GDM1 (cell line): ENCODE measurements at places on chromosomes 13 and 19.

GRCh38 chr19:34666958-34667265 lies 10.0 kb downstream of the SCGB2B2 start:
- no peak for DNase-seq

DNA sequence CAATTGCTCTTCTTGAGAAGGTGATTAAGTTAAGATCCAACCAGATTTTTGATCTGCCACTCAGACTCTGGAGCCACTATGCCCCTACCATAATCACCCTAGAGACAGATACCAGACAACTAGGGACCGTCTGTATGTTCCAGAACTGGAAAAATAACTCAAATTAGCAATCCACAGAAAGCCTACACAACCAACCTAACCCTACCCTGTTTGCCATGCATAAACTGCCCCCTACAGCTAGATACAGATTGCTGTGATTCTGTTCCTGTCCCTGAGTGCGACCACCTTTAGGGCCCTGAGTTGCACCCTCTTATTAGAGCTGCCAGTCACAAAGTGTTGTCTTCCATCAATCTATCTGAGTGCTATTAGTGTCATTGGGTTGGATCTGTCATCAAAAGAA lies 929.8 kb upstream of the SLITRK1 start:
- no peak for DNase-seq

- DNase-seq: no peak
These were observed 3.2 kb downstream of the ARHGAP35 start for GRCh38 chr19:46863818-46864629.

DNA sequence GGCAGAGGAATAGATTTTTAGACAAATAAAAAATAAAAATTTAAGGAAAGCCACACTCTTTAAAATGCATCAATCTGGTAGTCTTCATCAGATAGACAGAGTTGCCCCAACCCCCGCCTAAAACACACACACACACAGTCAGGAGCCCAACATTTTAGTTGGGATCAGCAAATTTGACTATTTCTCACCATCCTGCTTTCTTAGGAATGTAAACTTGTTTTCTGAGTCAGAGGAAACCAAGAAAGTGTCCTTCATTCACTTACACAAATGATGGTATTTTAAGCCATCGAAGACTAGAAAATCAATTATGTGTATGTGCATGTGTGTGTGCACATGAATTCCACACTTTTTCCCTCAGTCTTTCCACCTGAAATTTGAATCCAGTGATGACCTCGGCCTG lies 1657.5 kb downstream of the SLITRK1 start:
- no peak for DNase-seq

DNA sequence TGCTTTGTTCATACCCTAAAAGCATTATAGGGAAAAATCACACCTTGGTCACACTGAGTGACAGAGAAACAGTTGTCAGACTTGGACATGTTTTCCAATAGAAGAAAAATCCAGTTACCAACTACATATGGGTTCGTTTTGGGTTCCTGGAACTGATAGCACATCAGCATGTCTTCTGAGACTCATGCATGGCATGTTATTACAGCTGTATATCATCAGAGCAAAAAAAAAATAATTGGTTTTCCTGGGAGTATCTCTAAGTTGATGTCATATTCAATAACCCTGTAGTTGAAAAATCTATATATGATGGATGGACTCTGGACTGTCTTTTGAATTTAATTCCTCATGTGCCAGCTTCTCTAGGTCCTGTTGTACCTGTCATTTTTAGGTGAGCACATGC lies 211.6 kb downstream of the DNAJC15 start:
- DNase-seq: no peak

GRCh38 chr13:63449550-63449949 lies 2033.9 kb upstream of the PCDH20 start:
- no peak for DNase-seq

DNA sequence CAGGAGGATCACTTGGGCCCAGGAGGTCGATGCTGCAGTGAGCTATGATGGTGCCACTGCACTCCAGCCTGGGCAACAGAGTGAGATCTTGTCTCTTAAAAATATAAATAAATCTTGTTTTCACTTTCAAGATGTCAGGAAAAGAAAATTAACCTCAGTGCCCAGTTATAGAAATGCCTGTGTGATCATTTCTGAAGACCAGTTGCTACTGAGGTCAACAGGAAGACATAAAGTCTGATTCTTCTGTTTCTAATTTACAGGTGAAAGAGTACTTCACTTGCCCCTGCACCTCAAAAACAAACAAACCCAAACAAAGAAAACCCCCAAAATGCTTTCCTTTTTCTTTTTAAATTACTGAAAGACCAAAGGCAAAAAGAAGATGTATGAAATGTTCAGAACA lies 174.3 kb upstream of the NBEA start:
- DNase-seq: no peak

DNA sequence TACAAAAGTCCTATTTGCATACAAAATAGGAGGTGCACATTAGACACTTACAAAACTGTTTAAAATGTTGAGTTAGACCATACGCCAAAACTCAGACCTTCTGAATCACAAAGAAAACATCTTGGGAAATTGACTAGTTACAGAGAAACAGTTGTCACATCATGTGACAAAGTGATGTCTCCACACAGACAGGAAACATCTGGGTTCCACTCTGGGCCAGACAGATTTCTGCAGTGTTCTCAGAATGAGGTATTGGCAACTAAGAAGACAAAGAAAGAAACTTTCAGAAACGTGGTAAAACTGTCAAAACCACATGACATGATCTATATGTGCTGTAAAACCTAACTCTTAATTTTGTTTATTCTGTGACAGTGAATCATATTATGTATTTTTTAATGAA lies 6.7 kb downstream of the ZNF793 start:
- no peak for DNase-seq

DNA sequence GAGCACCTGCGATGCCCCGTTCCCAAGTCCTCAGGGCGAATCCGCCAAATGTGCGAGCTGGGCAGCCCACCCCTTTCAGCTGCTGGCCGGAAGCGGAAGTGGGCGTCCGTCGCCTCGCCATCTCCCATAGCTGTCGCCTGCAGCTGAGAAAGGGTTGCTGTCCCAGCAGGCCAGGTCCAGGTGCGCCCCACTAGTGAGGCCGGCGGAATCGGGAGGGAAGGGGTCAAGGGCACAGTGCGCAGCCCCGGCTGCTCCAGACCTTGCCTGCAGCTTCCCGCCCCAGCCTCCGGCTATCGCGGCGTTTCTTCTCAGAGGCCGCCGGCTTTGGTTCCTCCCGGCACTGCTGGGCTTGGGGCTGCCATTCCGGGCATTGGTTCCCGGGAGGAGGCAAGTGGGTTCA lies at the start of gene ZNF177:
Gene ZNF177, plus strand, starts transcription at position 109 of the 400 bp plus-strand sequence. CDS start 15,299 bp downstream, outside the sequence.
- DNase-seq: no peak

- DNase-seq: no peak
These were observed 17.0 kb downstream of the RBM26 start for GRCh38 chr13:79389026-79389425.

DNA sequence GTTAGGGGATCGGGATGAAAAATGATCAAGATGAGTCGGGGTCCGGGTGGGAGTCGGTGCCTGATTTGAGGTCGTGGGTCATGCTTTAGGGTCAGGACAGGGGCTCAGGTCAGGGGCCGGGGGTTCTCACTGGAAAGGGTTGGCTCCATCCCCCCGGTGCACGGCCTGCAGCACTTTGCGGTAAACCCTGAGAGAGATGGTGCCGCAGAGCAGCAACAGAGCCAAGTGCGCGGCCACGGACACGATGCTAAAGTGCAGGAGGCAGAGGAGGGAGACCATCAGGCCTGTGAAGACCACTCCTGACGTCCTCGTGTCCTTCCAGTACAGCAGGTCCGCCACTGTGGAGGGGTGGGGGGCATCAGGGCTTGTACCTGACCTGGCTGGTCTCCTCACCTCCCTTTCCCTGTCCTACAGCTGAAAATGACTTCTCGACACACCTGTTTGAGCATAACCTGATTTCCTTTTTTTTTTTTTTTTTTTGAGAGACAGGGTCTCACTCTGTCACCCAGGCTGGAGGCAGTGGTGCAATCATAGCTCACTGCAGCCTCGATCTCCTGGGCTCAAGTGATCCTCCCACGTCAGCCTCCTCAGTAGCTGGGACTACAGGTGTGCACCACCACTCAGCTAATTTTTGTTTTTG lies 7.5 kb downstream of the RTN2 start:
- DNase-seq: no peak
